Putamen (tissue), 1 donor: ENCODE measurements at places on chromosomes 5 and 9.
A peak's percentile ranks its signal among the peaks of the same experiment; 100 is the strongest.

- no peak for DNase-seq
Measured at GRCh38 chr5:139291051-139291450, 2.5 kb upstream of the MATR3 start.

- no peak for DNase-seq
Measured at GRCh38 chr9:112535301-112535700, 48.7 kb downstream of the KIAA1958 start.

- no peak for DNase-seq
Measured at GRCh38 chr9:660227-660626, 181.3 kb upstream of the DMRT1 start.

GRCh38 chr9:111349766-111350165, 19.7 kb upstream of the OR2K2 start:
- DNase-seq: no peak

- no peak for DNase-seq
Measured at GRCh38 chr5:173265433-173265832, 30.4 kb upstream of the NKX2-5 start.

DNA sequence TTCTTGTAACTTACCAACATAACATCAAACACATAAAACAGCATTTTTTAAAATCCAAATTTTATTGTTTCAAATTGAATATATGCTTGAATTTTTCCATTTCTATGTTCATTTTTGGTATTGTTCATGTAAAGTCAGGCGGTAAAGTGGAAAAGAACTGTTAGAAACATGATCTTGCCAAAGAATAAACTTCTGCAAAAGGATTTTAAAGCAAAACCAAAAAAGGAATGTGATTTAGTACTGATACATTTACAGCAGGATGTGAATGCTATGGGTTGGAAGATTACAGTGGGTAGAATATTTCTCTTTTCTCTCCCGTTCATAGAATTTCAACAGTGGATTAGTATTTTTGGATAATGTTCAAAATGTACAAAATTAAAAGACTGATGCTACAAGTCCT, 277.2 kb upstream of the MPDZ start:
- no peak for DNase-seq

DNA sequence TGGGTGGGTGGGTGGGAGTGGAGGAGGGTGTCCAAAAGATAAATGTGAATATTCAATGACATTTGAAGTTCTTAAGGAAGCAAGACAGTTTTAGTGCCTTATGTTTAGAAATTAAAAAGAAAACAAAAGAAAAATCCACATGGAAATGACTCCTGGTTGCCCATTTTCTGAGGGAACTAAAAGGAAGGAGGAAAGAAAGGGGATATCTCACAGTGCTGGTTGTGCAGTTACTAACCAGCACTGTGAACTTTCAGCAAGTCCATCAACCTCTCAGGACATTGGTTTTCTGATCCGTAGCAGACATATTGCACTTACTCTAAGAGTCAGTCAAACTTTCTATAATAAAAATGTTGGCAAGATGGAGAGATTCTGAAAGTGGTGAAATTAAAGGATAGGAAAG, 431.0 kb upstream of the CLINT1 start:
- DNase-seq: no peak

DNA sequence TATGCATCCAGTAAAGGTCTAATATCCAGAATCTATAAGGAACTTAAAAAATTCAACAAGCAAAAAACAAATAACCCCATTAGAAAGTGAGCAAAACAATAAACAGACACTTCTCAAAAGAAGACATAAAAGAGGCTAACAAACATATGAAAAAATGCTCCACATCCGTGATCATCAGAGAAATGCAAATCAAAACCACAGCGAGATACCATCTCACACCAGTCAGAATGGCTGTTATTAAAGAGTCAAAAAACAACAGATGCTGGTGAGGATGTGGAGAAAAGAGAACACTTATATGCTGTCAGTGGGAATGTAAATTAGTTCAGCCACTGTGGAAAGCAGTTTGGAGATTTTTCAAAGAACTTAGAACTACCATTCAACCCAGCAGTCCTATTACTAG, 86.1 kb downstream of the WWC1 start:
- DNase-seq: no peak

- DNase-seq: no peak
Measured at GRCh38 chr5:107858324-107858723, 187.6 kb upstream of the EFNA5 start.

- no peak for DNase-seq
Measured at GRCh38 chr9:36141288-36141687, 4.8 kb downstream of the GLIPR2 start.

- no peak for DNase-seq
Measured at GRCh38 chr5:33059081-33059480, 348.0 kb downstream of the NPR3 start.

- no peak for DNase-seq
Measured at GRCh38 chr9:73153793-73154227, 2.1 kb downstream of the ANXA1 start.

DNA sequence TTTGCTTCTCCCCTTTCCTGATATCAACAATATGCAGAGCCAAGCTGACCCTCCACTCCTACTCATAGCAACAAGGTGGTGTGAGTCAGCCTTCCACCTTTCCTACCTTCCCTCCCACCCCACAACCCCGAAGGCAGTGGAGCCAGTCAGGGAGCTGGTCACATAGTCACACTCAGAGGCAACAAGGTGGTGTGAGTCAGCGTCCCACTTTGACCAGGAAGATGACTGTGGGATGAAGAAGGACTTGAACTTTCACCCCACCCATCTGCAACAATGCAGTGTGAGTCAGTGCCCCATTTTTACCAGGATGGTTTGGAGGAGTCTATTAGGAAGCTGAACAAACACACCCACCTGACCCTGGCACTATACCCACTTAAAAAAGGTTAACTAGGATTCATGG, 30.1 kb upstream of the ZNF782 start:
- no peak for DNase-seq

DNA sequence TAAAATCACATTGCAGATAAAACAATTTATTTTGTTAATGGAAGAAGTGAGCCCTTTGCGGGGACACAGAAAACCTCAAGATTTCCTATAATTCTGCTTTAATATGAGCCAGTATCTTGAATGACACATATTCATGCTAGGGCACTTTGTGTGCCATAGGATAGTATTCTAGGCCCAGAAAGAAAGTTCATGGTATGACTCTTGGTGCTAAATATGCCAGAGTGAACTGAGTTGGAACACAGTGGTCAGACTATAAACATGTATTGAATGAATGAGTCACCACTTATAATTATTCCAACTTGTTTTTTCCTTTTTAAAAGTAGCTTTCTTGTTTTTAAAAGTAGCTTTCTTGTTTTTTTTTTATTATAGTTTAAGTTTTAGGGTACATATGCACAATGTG, 46.0 kb downstream of the ADAMTS19 start:
- DNase-seq: no peak

GRCh38 chr5:63961125-63961597, 1.1 kb downstream of the HTR1A start:
- no peak for DNase-seq

DNA sequence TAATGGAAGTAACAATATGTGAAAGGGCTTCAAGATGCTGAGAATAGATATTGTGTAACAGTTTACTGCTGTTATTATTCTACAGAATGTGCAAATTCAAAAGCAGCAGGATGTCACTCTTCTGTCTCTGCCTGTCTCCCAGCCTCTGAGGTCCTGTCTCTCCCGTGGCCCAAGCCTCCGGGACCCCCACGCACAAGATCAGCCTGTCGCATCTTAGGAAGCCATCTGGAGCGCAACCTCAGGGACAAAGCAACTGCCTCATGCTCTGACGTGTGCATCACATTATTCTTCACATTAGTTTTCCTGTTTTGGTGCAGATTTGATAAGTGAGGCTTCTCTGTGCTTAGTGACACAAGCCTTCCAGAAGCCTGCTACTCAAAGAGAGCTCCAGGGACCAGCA, 46.5 kb upstream of the C9orf72 start:
- DNase-seq: no peak

DNA sequence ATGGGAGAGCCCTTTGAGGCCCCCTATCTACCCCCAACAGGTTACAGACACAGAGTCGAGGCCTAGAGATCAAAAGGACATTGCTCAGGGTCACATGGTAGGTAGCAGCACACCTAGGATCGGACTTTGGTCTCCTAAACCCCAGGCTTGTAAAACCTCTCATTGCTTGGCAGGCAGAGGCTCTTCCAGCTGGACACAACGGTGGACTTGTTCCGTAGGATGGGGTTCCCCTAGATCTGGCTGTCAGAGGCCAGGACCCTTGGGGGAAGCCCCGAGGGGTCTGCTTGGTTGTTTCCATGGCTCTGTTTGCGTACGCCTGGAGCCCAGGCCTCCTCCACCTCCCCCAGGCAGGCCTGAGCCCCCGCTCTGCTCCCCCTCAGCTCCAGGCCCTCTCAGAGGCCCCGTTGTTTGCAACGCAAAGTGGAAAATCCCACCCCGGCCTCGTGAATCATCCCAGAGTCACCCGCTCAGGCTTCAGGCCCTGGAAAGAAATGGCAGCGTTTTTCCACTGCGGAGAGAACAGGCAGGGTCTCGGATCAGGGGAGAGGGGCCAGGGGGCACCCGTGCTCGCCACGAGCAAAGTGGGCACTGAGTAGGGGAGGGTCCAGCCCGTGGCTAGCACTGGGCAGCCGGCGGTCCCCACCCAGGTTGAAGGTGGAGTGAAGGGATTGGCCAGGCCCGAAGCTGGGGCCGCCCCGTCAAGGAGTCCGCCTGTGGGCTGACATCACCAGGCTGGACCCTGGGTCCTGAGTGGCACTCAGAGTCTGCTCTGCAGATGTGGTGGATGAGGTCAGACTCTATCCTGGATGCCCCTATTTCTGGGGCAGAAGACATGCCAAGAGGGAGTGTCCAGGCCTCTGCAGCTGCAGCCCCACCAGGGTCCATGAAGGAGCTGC, 19.8 kb downstream of the COL27A1 start:
- DNase-seq: peak; percentile 53

- DNase-seq: no peak
Measured at GRCh38 chr5:41885286-41885685, 15.1 kb upstream of the OXCT1 start.

DNA sequence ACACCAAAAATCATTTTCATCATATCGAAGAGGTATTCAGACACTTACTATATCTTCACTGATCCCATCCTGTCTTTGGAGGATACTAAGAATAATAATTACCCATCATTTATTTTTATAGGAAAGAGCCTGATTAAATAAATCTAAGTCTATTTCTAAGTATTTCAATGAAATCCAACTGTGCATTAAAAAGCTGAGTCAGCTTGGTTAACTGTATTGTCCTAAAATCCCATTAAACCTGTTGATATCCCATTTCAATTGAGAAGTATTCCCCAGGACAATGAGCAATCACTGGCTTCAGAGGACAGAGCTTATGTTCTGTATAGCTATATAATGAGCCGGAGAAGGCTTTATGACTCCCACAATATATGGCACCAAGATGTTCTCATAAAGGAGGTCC, 142.0 kb upstream of the RORB start:
- no peak for DNase-seq

DNA sequence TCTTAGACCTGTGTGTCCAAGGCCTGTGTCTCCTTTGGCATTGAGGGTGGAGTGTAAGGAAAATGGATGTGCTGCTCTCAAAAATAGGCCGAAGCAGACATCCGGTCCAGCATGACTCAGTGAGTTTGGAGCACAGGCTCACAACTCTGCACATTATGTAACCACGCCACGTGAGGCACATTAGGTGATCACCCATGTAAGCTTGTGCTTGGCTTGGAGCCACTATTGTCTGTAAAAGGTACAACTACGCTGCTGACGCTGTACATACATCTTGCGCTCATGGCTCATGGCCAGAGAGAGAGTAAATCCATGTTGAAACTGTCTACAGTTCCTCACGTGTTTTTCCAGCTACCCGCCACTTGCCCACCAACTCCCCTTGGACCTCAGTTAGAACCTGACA, 177.5 kb downstream of the PDE4D start:
- DNase-seq: no peak

GRCh38 chr5:180785794-180786221, 16.8 kb downstream of the MGAT1 start:
- DNase-seq: no peak

DNA sequence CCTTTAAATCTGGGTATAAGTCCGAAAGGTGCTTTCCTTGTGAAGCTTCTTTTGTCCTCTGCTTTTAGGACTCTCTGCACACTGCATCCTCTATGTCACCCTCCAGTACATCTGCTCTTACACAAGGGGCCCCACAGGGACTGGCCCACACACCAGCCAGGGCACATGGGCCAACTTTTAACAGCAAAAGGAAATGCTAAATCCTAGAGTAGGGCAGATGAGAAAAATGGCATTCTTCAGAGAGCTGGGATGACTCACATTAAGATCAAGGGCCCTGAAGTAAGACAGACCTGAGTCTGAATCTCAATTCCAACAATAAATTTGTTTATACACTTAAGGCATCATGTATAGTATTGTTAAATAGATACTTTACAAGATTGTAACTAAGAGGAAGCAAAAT, 40.3 kb upstream of the CDKN2B start:
- DNase-seq: no peak

GRCh38 chr9:113528088-113528487, 64.6 kb downstream of the RGS3 start:
- no peak for DNase-seq

GRCh38 chr5:74562122-74562521, 78.4 kb downstream of the ENC1 start:
- DNase-seq: no peak

GRCh38 chr5:18761801-18762200, 1127.5 kb downstream of the TAF11L14 start:
- DNase-seq: no peak

DNA sequence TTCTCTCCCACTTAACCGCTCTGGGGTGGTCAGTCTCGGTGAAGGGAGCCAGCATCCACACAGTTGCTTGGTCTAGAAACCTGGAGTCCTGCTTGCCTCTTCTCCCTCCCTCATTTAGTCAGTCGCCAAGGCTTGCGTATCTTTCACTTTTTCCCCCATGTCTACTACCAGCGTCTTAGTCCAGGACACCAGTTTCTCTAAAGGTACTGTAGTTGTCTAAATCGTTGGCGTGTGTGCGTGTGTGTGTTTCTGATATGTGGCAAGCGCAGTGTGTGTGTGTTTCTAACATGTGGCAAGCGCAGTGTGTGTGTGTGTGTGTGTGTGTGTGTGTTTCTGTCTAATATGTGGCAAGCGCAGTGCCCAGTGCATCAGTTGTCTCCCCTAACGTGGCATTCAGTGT, 641 bp downstream of the ATP6V1G1 start:
- no peak for DNase-seq

DNA sequence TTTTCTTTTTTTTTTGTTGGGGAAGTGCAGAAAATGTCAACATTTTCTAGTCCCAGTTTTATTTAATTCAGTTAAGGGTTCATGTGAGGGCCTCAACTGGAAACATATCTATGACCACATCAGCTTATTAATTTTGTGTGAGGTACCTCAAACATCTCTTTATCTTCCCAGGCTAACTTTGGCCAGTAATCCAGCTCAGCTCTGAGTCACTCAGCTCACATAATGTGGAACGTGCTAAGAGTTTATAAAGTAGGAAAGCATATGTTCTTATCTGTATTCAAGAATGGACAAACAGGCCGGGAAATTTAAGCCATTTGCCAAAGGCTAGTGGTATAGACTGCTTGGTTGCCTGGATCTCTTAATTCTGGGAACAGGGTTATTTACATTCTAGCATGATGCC, 118.4 kb downstream of the INSYN2B start:
- DNase-seq: no peak
